ENCODE measurements at places on chromosomes 12 and 14. TPM values are rescaled to one million over a fixed set of nuclear protein-coding genes. Genes with fewer than 3 reads are reported as not detected.

DNA sequence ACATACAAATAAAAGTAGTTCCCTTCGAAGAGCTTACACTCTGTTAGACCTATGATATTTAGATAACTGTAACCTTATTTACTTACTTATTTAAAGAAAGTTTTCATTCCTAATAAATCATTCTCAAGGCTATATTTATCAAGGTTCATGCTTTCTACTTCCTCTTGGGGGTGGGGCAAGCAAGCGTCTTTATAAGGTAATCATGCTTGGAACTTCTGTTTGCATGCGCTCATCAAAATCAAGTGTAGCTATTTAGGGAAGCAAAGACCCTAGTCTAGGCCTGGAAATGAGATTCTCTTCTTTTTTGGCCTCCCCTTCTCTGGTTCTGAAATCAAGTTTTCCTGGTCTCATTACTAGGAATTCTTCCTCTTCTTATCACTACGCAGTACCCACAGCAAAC lies 766 bp downstream of the RERG start:
- DNase-seq = no peak

- DNase-seq = no peak
These were observed 38.7 kb downstream of the RASAL1 start for GRCh38 chr12:113096675-113097461.

DNA sequence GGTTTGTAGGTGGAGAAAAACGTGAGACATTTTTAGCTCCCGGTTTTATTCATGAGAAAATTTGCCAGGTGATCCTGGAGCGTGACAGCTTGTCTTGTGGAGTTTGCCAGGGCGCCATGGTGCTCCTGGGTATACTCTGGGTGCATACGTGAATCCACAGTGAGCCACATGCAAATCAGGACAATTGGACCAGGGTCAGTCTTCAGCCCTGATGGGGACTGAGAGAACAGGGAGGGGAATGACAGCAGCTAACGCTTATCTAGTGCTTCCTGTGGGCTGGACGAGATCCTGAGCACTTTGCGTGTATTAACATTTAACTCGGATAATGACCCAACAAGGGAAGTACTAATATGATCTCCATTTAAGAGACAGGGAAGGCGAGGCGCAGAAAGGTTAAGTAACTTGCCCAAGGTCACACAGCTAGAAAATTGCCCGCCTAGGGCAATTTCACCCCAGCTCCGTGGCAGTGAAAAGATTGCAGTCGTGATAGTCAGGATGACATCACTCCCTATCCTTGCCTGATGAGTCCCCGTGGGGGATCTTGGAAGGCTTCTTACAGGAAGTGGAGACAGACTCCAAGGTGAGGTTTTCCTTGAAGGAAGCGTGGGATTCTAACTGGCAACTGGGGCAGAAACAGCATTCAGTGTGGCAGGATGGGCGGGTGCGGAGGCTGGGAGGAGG lies 118.4 kb upstream of the NCOR2 start:
- no peak for DNase-seq

- DNase-seq = no peak
These were observed 127.6 kb downstream of the SLC8A3 start for GRCh38 chr14:70061108-70061507.

- no peak for DNase-seq
These were observed 64.9 kb downstream of the ARID2 start for GRCh38 chr12:45794422-45794821.

- DNase-seq = no peak
These were observed 103.3 kb downstream of the NUAK1 start for GRCh38 chr12:106035421-106035820.

Gene COQ10A
- polyA plus RNA-seq = 14.0 TPM

Gene KRT5
- polyA plus RNA-seq = 0.35 TPM

Gene IL22
- not detected for polyA plus RNA-seq

Gene ANKS1B
- polyA plus RNA-seq = 16.4 TPM

Gene MYO1H
- 0.36 TPM for polyA plus RNA-seq

Gene RFLNA
- polyA plus RNA-seq = 4.7 TPM
